ENCODE measurements at places on chromosomes 7 and 10.

DNA sequence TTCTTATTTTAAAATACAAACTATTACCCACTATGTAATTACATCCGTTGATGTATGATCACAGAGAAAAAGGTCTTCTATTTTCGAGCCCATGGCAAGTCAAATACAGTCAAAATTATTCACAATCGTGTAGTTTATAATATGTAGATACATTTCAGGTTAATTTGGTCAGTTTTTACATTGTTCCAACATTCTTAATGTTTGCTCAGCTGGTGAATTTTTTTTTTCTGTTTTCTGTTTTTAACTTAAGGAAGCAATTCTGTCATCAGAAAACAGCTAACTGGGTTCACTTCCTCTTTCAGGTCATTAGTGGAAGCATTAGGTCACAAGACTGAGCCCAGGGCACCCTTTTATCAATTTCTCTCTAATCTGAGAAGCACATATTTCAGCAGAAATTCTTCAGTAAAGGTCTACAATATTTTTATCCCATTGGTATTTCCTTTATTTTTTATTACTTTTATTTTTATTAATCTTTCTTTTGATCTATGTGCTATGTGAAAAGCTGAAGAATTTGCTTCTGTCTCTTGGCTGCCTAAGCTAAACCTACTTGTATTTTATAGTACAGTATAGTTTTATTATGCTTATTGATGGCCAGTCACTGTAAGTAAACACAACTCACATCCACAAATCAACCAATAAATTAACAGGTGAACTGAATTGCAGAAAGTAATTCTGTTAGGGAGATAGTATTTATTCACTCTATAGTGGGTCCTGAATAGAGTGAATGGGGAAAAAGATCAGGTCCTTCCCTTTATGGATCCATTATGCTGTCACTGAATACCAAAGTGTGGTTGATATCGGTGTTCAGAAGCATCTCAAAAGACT lies 84.6 kb downstream of the ICA1 start:
- peak; percentile 8 for DNase-seq

- DNase-seq, result no peak
These were observed 18.8 kb upstream of the VPS41 start for GRCh38 chr7:38927751-38928150.

- DNase-seq, result no peak
These were observed 900 bp downstream of the CDHR1 start for GRCh38 chr10:84195044-84195830.

- DNase-seq, result no peak
These were observed 28.2 kb upstream of the SEPHS1 start for GRCh38 chr10:13376297-13376696.

DNA sequence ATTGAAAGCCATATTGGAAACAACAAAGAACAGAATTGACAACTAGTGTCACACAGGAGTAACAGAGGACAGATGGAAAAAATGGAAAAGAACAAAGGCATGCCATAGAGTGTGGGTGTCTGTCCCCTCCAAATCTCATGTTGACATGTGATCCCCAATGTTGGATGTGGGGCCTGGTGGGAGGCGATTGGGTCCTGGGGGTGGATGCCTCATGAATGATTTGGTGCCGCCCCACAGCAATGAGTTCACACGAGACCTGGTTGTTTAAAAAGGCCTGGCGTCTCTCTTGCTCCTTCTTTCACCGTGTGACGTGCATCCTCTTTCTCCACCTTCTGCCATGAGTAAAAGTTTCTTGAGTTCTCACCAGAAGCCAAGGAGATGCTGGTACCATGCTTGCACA lies 87.4 kb upstream of the GPR26 start:
- no peak for DNase-seq

- DNase-seq, result no peak
These were observed 100.1 kb downstream of the RAB11FIP2 start for GRCh38 chr10:117946525-117947070.

- no peak for DNase-seq
These were observed 6.9 kb downstream of the KPNA7 start for GRCh38 chr7:99201027-99201426.

GRCh38 chr10:102020938-102021337 lies 35.0 kb downstream of the ARMH3 start:
- no peak for DNase-seq

- DNase-seq, result no peak
These were observed 202.2 kb downstream of the VTI1A start for GRCh38 chr10:112649006-112649821.
